ENCODE measurements at places on chromosomes 5 and 9.

GRCh38 chr5:91722736-91723467, 339.8 kb upstream of the ARRDC3 start:
- no peak for DNase-seq

DNA sequence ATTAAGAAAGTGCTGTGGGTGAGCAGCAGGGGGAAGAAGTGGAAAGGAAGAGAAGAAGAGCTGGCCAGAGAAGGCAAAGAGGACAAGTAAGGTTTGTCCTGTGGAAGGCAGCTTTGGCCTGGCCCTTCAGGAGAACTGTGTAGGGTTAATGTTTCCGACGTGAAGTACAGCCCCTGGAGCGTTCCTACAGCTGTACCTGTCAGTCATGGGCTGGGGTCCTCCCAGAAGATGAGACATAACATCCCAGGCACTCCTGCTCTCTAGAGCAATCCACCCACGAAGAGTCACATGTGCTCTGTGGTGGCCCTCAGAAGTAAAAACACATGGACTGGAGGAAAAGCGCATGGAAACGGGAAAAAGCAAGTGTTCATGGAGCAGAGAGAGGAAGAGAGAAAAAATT, 237.4 kb downstream of the CAAP1 start:
- DNase-seq = no peak

DNA sequence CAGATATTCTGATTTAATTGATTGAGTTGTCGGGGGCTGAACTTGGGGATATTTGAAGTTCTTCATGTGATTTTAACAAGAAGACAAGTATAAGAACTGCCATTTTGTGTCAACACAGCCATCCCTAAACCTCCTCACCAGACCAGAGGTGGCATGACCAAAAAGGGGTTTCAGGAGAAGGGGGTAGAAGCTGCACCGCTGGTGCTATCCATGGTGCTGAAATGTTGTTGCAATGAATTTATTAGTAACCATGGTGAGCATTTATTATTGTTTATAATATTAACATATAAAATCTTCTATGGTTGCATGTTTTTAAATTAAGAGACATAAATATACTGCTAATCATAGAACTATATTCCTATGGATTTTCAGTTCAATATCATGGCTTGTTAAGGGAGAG, 72.3 kb downstream of the GNA14 start:
- DNase-seq = peak; percentile 11

DNA sequence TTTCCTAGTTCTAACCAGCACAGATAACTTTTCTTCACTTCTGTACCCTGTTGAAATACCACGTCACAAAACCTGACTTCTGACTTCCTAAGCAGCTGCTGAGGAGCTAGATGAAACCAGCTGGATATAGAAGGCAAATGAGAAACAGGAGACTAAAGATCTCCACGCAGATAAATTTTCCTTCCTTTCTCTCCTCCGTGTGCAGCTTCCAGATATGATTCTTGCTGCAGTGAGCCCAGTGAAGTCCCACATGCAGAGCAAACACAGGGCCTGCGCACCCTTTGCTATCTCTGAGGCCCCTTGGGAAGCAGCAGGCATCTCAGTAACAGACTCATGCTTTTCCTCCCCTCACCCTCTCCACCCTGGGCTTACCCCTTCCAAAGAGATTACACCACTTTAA, 1638.3 kb downstream of the MAT2B start:
- no peak for DNase-seq

DNA sequence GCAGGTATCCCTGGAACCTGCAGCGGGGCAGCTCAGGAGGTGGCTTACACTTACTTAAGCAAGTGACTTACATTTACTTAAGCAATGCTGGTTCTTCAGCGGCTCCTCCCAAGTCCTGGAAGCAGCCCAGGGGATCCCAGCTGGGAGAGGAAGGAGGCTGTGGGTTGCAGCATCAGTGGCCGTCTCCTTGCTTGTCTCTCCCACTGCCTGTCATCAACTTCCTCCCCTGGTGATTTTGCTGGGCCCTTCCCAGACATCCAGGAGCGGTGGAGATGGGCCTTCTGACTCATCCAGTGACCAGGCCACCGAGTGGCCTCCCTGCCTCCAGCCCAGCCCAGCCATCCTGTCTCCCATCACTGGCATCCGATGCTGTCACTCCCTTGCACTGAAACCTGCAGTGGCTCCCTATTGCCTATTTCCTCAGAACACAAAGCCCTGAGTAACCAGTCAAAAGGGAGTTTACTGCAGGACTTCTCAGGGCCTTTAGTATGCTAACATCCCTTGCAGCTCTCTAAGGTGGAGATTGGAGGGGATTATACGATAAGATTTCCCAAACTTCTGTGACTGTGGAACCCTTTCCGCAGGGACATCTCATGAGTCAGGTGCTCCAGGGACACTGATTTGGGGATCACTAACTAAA, 155.9 kb upstream of the PHYKPL start:
- no peak for DNase-seq

DNA sequence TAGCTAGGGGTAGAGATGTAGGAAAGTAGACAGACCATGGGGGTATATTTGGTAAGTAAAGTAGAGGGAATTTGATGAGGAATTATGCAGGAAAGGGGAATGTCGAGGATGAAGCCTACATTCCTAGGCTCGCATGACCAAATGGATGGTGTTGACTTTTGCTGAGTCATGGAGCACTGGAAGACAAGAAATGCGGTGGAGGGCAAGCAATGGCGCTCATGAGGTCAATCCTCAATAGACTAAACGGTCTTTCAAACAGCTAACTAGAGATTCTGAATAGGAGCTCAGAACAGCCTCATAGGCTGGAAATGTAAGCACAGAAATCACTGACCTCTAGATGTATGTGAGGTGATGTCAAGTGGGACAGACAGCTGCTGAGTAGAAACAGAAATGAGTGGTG, 50.7 kb upstream of the FST start:
- DNase-seq = no peak

- no peak for DNase-seq
Measured at GRCh38 chr5:53783624-53784228, 223.3 kb downstream of the NDUFS4 start.

DNA sequence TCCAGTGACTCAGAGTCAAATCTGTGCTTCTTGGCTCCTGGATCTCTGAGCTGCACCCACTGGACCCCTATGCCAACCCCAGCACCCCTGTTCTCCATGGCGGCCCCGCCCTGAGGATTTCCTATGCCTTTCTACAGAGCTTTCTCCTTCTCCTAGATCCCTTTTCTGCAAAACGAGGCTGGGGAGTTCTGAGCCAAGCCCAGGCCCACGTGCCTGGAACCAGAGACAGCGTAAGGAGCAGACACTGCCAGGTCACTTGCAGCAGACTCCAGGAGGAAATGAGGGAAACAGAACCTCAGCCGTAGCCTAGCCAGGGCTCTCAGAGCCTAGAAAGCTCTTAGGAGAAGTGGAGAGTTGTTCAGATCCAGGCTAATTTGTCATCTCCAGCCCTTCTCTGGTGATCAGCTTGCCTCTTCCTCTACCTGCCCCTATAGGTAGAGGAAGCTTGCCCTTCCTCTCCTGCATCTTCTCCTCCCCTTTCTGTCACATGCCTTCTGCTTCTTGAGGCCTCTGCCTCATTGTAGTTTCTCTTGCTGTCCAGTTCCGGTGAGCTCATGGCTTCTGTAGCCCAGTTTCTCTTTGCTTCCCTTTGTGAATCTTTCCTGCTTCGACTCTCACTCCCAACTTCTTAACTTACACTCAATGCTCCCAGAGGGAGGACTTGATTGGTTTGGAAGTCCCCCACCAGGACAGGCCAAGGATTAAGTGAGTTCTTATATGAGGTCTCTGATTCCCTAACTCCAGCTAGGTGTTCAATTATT, 163.4 kb downstream of the RGS3 start:
- DNase-seq = no peak

- no peak for DNase-seq
Measured at GRCh38 chr5:75279321-75279720, 42.6 kb upstream of the ANKRD31 start.

DNA sequence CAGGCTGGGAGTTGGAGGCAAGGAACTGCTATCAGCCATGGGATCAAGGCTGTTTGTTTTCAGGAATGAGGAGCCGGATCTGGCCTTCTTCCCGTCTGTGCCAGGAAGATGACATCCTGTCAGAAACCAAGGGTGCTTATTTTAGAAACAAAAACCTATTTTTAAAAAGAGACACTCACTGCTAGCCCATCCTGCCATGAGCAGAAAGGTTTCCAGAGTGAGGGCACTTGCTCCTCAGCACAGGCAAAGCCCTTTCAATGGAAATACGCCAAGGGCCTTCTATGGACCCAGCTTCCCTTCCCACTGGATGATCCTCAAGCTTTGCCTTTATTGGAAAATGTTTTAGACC, 132.6 kb upstream of the FSTL4 start:
- no peak for DNase-seq

DNA sequence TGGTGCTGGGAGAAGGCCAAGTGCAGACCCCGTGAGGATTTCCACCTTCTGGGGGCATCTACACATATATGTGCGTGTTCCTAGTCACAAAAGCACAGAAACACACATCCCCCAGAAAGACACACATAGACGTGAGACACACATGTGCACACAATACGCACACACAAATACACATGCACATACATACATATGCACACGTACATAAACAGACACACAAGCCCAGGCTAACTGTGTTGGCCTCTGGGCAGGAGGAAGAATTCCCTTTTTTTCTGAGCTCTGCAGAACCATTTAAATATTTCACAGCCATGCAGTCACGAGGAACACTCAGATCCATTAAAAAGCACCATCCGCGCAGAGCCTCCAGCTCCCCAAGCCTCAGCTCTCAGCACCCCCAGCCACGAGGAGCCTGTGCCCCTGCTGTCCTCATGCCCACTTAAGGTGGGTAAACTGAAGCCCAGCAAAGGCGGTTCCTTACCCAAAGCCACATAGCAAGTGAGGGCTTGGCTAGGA, 5.3 kb downstream of the NINJ1 start:
- no peak for DNase-seq

DNA sequence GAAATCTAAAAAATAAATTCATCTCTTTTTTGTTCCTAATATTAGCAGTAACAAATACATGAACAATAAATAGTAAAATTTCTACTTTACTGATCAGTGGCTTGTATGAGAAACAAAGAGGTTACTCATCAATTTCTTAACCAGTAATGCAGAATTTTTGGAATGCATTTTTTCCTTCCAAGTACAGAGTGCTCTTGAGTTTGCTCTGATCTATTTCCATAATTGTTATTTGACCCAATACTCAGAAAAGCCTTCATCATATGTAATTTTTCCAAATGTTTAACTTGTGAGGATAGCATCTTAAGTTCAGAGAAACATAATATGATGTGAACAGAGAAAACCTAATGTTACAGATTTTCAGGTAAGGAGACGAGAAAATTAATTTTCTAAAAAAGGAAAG, 47.3 kb downstream of the FBN2 start:
- DNase-seq = no peak

DNA sequence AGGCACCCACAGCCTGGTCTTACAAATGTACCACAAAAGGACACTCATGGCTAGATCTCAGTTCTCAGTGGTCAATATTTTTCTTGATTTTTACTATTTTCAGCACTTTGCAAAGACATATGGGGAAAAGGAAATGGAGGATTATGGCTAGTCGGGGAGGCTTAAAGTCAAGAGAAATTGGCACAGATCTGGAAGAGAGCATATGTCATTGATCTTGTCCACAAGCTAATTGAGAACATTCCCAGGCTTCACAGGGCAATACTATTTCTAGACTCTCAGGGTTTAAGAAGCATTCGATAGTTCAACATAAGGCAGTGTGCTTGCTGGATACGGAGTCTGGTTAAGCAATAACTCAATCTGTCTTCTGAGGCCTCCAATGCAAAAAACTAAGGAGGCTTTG, 285.8 kb downstream of the ZNF608 start:
- no peak for DNase-seq

DNA sequence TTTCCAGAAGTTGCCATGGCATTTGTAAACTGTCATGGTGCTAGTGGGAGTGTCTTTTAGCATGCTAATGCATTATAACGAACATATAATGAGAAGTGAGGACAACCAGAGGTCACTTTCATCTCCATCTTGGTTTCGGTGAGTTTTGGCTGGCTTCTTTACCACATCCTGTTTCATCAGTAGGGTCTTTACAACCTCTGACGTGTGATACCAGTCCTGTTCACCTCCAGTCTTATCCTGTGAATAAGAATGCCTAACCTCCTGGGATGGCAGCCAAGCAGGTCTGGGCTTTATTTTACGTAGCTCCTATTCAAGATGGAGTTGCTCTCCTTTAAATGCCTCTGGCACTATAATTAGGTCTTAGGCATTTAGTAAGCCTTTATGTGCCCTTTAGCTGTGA, 20.4 kb upstream of the RFK start:
- no peak for DNase-seq

DNA sequence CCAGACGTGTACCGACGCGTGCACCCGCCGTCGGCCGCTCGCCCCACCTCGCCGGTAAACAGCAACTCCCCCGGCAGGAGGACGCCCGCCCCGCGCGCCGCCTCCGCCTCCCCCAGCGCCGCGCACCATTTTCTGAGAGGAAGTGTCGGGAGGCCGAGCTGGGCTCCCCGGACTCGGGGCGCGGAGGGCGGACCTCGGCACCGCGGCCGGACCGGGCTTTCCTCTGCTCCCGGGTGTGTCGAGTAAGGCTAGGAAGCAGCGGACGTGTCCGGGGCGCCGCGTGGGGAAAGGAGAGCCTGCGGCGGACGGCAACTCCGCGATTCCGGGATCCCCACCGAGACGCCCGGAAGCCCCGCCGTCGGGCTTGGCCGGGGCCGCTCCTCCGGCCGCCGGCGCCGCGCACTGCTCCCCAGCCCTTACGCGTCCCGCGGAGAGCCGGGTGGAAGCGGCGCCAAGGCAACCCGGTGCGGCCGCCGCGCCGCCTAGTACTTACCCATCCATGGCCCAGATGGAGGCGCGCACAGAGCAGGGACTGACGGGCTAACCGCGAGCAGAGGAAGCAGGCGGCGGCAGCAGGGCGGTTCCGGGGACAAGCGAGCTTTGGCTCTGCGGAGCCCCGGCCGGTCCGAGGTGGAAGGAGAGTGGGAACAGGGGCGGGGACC, at the start of gene PTBP3:
Gene PTBP3, minus strand, starts transcription at position 643 of the 662 bp plus-strand sequence. CDS start 35,754 bp downstream, outside the sequence.
- DNase-seq = peak; percentile 83

GRCh38 chr9:18771011-18771410, 262.0 kb downstream of the SAXO1 start:
- no peak for DNase-seq

- no peak for DNase-seq
Measured at GRCh38 chr5:139571966-139572365, 10.8 kb downstream of the UBE2D2 start.

GRCh38 chr9:128728298-128728697, 4.4 kb upstream of the ZDHHC12 start:
- no peak for DNase-seq

GRCh38 chr9:81789721-81790120, 100.4 kb upstream of the TLE1 start:
- no peak for DNase-seq

- no peak for DNase-seq
Measured at GRCh38 chr5:133753856-133754255, 141.5 kb upstream of the FSTL4 start.

DNA sequence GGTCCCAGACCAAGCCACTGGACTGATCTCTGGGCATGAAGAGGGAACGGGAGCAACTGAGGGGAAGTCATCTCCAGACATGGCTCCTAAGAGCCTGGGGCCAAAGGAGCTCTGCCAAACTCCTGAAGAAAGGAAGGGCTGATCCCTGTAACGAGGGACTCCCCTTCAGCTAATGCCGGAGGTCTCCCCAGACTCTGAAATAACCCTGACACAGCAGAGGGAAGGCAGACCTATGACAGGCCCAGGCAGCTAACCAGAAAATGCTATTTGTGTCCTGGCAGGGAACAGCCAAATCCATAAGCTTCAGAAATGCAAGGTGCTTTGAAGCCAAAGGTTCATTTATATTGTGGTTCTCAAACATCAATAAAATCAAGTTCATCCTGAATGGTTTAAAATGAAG, 30.9 kb downstream of the APTX start:
- no peak for DNase-seq

- no peak for DNase-seq
Measured at GRCh38 chr5:137607771-137608170, 108.6 kb upstream of the SPOCK1 start.

GRCh38 chr5:133032852-133033742, 6.7 kb upstream of the ZCCHC10 start:
- no peak for DNase-seq
